ENCODE measurements at places on chromosomes 2 and 18. TPM values are rescaled to one million over a fixed set of nuclear protein-coding genes. Genes with fewer than 3 reads are reported as not detected.

The MAIP1 gene
- 24.8 TPM for total RNA-seq

The SLC19A3 gene
- 0.17 TPM for total RNA-seq

DNA sequence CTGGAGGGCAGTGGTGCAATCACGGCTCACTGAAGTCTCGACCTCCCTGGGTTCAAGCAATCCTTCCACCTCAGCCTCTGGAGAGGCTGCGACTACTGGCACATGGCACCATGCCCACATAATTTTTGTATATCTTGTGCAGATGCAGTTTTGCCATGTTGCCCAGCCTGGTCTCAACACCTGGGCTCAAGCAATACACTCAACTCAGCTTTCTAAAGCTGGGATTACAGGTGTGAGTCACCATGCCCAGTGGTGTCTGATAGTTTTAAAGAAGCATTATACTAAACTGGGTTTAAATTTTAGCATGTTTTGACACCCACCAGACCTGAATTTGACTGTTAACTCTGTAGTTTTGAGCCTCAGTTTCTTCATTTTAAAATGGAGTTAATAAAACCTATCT is 109.4 kb upstream of the SLC38A11 start:
- DNase-seq, result no peak

The SOWAHC gene
- total RNA-seq, result 7.1 TPM

- peak; percentile 80 for DNase-seq
These were observed 93.3 kb downstream of the MAP4K4 start for GRCh38 chr2:101790857-101791256.
